Naive thymus-derived CD4-positive, alpha-beta T cell (primary cell): ENCODE measurements at places on chromosomes 1 and 21. TPM values are rescaled to one million over a fixed set of nuclear protein-coding genes. Genes with fewer than 3 reads are reported as not detected.

DNA sequence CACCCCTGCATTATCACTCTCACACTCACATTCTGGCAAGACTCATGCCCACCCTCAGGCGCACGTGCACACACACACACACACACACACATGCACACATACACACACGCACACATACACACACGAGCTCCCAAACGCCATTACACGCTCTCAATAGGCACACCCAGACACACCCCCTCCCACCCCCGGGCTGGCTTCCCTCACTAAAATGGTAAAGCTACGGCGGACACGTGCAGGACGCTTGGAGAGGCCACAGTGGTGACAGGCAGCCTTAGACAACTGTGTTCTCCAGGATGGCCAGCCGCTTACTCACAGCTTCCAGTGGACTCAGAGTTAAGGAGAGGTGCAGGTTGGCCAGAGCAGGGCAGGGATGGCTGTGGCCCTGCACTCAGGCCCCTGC lies 10.1 kb downstream of the MATN1 start:
- H3K27ac ChIP-seq: no peak overlapping the region
- no peaks in the 10 kb centered on the region for H3K4me1 ChIP-seq

KIF17 gene
- total RNA-seq: not detected

DNA sequence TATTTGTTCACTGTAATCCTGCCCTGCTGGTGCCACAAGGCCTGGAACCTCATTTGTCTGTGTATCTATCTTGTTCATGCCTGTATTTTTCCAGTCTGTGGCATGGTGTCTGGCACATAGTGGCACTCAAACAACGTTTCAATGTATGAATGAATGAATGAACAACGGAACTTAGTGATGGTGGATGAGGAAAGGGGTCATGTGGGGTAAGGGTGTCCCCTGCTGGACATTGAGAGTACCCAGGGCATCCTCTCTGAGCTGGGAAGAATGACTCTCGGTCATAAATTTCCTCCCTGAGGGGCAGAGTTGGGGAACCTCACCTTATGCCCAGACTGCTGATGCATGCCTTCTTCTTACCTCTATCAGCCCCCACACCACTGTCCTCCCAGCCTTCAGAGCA lies 18.9 kb upstream of the ZNF683 start:
- H3K27ac ChIP-seq: no peak overlapping the region
- no peak overlapping the region for H3K4me3 ChIP-seq
- peaks cover 18% of the 10 kb centered on the region for H3K4me1 ChIP-seq
- H3K36me3 ChIP-seq: no peaks in the 10 kb centered on the region

IER5 gene
- 46.0 and 48.5 TPM in 2 replicates for total RNA-seq

- H3K4me3 ChIP-seq: no peak overlapping the region
- H3K27me3 ChIP-seq: no peaks in the 10 kb centered on the region
- no peaks in the 10 kb centered on the region for H3K36me3 ChIP-seq
- no peak overlapping the region for H3K27ac ChIP-seq
- DNase-seq: no peak
These were observed 14.1 kb upstream of the HMGCS2 start for GRCh38 chr1:119782631-119783325.

GRCh38 chr1:170145061-170145460 lies 698 bp upstream of the NTMT2 start:
- H3K4me3 ChIP-seq: no peak overlapping the region
- no peak overlapping the region for H3K27ac ChIP-seq
- H3K4me1 ChIP-seq: no peaks in the 10 kb centered on the region
- no peaks in the 10 kb centered on the region for H3K36me3 ChIP-seq
- H3K27me3 ChIP-seq: no peaks in the 10 kb centered on the region

DNA sequence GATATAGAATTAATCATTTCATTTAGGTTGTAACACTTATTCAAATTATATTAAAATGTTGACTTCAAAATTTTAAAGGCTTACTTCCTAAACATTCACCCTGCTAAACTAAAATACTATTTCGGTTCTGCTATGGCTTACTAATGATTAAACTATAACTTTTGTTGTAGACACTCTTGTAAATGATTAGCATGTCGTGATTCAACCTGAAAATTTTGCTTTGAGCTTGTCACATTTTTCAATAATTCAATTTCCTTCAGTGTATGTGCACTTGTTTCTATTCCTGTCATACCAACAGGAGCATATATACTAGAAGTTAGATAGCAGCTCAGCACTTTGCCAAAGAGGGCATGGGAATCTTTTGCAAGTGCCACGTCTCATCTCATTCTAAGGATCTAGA lies 1018.8 kb downstream of the AMY1C start:
- no peaks in the 10 kb centered on the region for H3K4me1 ChIP-seq
- no peak for DNase-seq
- no peaks in the 10 kb centered on the region for H3K27me3 ChIP-seq
- H3K36me3 ChIP-seq: no peaks in the 10 kb centered on the region
- no peak overlapping the region for H3K4me3 ChIP-seq

- H3K4me3 ChIP-seq: no peak overlapping the region
- H3K27ac ChIP-seq: no peak overlapping the region
- H3K27me3 ChIP-seq: no peaks in the 10 kb centered on the region
- H3K4me1 ChIP-seq: no peaks in the 10 kb centered on the region
- DNase-seq: no peak
These were observed 14.3 kb downstream of the FBXO28 start for GRCh38 chr1:224127925-224128819.

RAB3GAP2 gene
- total RNA-seq: 36.8 TPM

DNA sequence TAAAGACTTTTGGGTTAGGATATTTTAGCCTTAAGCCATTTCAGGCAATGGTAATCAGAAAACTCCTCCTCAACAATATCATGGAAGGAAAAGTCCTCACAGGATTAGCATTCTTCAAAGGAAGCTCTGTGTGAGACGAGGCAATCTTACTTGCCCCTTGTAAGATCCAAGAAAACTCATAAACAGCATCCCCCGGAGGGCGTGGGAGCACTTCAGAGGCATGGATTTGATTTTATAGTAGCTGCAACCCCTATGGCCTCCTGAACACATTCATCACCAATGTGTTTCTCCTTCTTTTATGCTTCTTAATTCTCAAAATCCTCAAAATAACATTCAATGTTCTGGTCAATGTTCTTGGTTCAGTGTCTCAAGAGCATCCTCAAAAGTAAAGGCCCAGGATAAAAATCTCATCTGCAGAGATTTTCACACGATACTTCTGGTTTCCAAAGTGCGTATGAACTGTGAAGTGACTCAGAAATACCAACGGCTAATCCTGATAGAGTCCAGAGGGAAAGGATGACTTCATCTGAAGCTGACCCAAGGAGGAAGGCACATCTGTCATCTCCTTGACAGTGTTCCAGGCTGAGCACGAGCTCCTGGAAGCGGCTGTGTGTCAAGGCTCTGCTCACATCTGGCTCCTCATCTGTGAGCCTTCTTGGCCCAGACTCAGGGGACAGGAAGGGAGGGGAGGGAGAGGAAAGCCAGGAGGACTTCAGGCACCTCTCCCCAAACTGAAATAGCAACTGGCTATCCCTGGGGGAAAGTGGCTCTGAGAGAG lies 49.3 kb upstream of the PSEN2 start:
- H3K36me3 ChIP-seq: no peaks in the 10 kb centered on the region
- no peak overlapping the region for H3K4me3 ChIP-seq
- DNase-seq: no peak
- no peaks in the 10 kb centered on the region for H3K27me3 ChIP-seq
- H3K4me1 ChIP-seq: no peaks in the 10 kb centered on the region

NPPA gene
- not detected in 2 replicates for total RNA-seq

FMO5 gene
- total RNA-seq: 0.57 TPM

- H3K4me1 ChIP-seq: peaks cover 26% of the 10 kb centered on the region
- H3K36me3 ChIP-seq: no peaks in the 10 kb centered on the region
- H3K4me3 ChIP-seq: no peak overlapping the region
- no peak for DNase-seq
These were observed 4.9 kb downstream of the LHX9 start for GRCh38 chr1:197922070-197922390.

TDRD10 gene
- total RNA-seq: not detected

OR2L13 gene
- not detected for total RNA-seq

GRCh38 chr1:209580577-209580976 lies 2.9 kb upstream of the CAMK1G start:
- no peaks in the 10 kb centered on the region for H3K27me3 ChIP-seq
- no peak overlapping the region for H3K27ac ChIP-seq
- H3K36me3 ChIP-seq: no peaks in the 10 kb centered on the region

KANK4 gene
- total RNA-seq: not detected

DNA sequence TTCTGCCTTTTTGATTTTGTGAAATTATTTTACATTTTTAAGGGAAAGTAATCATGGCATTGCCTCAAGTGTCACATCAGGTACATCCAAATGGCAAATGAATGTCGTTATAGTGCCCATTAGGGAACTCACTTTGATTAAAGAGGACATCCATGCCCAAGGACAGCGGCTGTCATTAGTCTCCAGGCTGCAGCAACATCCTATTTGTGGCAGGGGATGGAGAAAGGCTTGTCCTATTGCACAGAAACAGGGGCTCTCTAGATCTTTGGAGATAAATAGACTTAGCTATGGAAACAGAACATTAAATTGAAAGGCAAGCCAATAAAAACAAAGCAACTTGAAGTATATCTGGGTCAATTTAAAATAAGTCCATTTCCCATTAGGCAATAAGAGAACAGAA lies 439.3 kb downstream of the NEGR1 start:
- H3K4me3 ChIP-seq: no peak overlapping the region
- H3K27ac ChIP-seq: no peak overlapping the region
- H3K36me3 ChIP-seq: no peaks in the 10 kb centered on the region

DNA sequence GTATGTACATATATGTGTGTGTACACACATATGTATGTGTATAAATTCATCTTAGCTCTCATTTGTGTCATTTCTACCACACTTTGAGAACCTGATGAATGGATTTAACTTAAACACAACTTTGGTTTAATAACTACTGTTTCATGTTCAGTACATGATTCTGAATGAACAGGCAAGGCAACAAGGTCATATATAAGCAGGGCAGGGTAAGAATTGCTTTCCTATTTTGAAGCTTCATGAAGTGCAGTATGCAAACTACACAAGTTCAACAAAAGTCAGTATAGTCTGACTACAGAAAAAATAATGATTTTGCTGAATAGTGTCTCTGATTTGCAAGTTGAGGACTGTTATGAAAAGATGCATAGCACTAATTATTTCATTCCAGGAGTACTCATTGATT lies 127.6 kb downstream of the KCNK2 start:
- no peaks in the 10 kb centered on the region for H3K4me1 ChIP-seq
- no peak for DNase-seq
- H3K27me3 ChIP-seq: no peaks in the 10 kb centered on the region
- H3K36me3 ChIP-seq: no peaks in the 10 kb centered on the region

DNA sequence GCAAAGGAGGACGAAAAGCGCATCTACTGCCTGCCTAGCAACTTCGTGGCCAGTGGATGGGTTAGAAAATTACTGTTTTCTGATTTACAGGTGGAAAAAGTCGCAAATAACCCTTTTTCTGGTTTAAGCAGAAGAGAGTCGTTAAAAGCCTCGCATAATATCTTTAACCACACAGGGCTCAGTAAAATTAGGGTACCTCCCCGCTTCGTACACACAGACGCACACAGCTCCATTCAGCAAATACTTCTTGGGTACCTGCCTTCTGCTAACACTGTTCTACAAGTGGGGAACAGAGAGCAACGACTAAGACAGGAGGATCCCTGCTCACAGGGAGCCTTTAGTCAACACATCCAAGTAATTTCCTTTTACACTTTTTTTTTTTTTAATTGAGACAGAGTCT lies 704 bp downstream of the ALG6 start:
- H3K4me3 ChIP-seq: peak overlapping the region; percentile 95
- H3K27ac ChIP-seq: peak overlapping the region; percentile 72
- DNase-seq: no peak
- no peaks in the 10 kb centered on the region for H3K36me3 ChIP-seq

GRCh38 chr1:174053826-174054225 lies 31.7 kb upstream of the RC3H1 start:
- H3K4me3 ChIP-seq: no peak overlapping the region
- no peaks in the 10 kb centered on the region for H3K27me3 ChIP-seq
- DNase-seq: no peak
- no peaks in the 10 kb centered on the region for H3K36me3 ChIP-seq
- H3K4me1 ChIP-seq: no peaks in the 10 kb centered on the region

DNA sequence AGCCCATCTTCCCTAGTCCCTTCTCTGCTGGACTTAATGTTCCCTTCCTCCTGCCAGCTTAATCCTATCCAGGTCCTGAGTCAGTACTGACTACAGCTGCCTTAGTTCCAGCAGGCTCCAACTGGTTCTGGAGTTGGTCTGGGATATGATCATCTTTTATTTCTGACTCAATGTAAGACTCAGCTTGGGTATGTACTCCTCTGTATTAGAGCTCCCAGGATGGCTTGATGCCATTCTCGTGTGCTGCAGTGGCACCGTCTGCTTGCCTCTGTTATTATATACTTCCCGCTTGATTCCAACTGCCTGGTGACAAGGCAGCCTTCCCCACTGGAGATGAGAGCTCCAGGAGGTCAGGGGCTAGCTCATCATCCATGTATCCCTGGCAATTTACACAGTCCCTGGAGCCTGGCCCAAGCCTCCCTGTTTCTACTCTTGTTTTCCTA lies 164.4 kb upstream of the DPT start:
- no peak overlapping the region for H3K27ac ChIP-seq
- H3K4me3 ChIP-seq: no peak overlapping the region
- H3K36me3 ChIP-seq: no peaks in the 10 kb centered on the region

DNA sequence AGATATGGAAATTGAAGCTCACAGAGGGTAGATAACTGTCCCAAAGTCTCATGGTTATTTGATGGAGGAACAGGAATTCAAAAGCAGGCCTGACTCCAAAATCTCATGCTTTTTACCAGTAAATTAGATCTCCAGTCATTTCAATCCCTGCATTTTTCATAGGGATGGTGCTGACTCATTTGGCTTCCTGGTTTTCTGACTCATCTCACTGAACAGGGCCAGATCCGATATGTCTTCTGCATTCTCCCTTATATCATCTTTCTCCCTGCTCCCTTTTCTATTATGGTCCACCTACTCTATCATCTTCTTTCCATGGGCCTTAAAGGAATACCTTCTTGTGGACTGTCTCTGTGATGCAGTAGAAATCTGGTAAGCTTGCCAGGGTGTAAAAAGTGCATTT lies 187.2 kb downstream of the FGGY start:
- no peak overlapping the region for H3K4me3 ChIP-seq
- DNase-seq: no peak
- H3K36me3 ChIP-seq: no peaks in the 10 kb centered on the region
- no peaks in the 10 kb centered on the region for H3K27me3 ChIP-seq
- no peaks in the 10 kb centered on the region for H3K4me1 ChIP-seq
